ENCODE measurements at places on chromosomes 1 and 21.

GRCh38 chr1:54052431-54052933 is 522 bp downstream of the TMEM59 start:
- peak; percentile 24 for DNase-seq

- DNase-seq, result no peak
Observed at GRCh38 chr1:108151548-108151947, 48.6 kb downstream of the SLC25A24 start.

GRCh38 chr1:23394181-23394580 is 24.5 kb upstream of the ZNF436 start:
- DNase-seq, result no peak

DNA sequence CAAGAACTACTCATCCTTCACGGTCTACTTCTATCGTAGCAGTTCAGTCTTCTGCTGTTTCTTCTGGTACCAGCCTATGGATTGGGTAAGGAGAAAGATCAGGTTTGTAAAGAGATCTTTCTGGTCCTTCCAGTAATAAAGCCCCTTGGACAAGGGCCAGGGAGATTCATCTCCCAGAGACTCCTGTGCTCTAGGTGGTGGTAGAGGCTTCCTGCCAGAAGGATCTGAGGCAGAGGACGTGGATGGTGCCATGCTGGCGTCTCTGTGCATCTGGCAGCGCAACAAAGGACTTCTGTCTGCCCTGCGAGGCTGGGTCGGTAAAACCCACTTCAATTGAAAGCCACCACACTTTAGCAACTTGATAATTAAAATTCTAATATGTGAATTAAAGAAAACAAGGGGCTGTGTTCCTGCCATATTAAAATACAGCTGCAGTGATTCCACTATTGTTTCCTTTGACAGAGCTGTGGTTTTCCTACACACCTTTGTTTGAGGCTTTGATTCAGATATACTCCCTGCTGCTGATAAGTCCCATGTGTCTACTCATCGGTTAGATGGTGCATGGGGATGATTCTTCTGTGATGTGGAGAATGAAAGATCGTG is 73.6 kb downstream of the ROR1 start:
- DNase-seq, result no peak

DNA sequence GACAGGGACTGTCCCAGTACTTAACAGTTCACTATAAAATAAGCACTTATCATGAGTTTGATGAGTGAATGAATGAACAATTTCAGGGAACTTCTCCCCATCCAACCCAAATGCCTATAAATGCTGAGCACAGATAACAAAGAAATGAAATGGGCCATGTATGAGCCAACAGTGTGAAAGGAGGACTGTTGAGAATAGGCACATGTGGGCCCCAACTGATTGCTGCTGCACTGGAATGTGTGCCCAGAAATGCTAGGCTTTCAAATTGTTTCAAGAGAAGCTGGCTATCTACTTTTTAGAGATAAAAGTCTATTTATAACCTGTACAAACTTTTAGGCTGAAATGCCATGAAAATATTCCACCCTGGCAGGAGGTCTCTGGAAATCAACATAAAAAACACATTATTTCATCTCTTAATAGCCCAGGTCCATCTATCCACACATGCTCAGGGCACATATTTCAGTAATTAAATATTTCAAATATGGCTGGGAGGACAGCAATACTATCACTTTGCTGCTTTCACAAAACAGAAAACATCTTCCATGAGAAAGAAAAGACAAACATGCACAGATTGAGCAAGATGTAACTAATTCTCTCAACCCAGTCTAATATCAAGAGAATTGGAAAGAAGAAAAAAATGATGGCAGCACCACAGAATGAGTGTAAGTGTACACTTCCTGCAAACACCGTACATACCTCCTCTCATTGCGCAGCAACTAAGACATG is 49.8 kb downstream of the COLGALT2 start:
- DNase-seq, result no peak

- DNase-seq, result no peak
Observed at GRCh38 chr1:2275796-2276536, 47.8 kb downstream of the SKI start.

- DNase-seq, result no peak
Observed at GRCh38 chr1:172273647-172274396, 146.7 kb upstream of the C1orf105 start.

DNA sequence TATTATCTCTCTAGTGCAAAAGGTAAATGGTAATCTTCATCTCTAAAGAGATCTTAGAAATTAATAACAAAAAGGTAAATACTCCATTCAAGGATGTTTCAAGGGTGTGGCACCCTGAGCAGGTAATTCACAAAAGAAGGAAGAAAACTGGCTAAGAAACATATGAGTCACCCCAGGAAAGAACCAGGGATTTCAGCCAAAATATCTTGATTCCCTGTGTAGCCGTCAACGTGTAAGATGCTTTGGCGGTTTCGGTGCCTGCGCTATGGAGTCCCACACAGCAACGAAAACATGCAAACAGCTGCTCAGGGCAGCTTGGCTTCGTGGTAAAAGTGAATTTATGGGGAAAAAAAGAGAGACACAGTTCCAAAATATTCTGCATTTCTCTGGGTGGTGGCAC is 3.7 kb downstream of the ITGB2 start:
- DNase-seq, result no peak

DNA sequence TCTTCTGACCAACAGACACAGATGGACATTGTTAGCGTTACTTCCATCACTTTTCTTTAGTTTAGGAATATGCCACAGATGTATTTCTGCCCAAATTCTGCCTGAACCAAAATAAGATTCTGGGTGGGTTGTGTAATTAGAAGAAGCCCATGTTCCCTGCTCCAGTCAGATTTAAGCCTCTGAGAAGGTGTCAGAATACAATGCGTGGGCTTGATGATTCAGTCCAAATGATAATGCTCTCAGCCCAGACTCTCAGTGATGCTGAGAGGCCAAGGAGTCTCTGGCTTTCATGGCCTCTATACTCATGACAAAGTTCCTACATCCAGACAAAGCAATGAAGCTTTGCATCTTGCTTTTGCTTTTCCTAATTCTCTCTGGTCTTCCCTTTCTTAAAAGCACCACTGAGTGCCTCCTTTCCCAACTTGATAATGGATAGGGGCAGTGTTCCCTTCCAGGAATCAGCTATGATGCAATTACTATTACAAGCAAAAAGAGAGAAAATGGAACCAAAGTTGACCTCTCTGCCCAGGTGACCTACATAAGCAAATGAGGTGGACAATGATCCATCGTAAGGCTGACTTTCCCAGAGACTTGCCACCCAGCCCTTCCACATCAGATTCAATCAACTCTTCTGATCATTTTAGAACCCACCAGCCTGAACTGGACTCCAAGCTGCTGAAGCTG is 8.8 kb downstream of the SEC16B start:
- no peak for DNase-seq

GRCh38 chr1:6033986-6034749 is 11.5 kb upstream of the KCNAB2 start:
- DNase-seq, result peak; percentile 35

DNA sequence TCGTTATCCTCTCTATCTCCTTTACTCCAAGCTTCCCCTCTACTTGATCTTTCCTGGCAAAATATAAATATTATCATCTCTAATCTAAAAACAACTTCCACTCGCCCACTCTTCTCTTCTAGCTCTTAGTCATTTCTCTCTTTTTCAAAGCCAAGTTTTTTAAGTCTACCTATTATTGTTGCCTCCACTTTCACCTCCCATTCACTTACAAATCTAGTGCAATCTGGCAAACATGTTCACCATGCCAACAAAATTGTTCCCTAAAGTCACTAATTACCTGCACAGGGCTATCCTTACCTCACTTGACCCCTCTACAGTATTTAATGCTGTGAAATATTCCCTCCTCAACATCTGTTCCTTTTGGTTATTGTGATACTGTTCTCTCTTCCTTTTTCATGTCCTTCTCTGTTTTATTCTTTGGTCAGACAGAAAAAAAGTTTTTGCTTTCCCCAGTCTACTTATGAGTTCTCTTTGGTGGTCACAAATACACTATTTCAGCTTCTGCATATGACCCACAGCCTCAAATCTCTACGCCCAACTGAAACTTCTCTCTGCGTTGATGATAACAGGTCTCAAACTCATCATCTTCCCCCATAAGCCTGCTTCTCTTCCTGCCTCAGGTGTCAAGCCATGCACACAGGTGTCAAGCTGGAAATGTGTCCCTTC is 31.9 kb upstream of the RAP1A start:
- DNase-seq, result no peak

- DNase-seq, result no peak
Observed at GRCh38 chr1:21670059-21670881, 1.1 kb upstream of the RAP1GAP start.

DNA sequence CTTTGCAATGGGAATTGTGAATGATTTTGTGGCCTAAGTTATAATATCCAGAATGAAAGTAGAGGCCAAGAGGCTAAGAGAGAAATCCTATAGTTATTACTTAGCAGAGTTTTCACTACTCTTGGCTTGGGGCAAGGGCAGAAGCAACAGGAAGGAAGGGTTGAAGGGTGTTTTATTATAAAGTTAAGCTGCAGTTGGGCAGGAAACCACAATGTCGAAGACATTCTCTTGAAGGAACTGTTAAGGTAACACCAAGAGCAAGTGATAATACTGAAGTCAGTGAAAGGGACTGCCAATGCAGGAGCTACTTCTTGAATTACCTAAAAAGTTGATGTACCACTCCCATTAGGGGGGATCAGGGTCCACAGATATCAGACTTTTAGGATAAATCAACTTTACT is 8.3 kb downstream of the XCL2 start:
- DNase-seq, result no peak

GRCh38 chr1:11984576-11984975 is 4.3 kb downstream of the MFN2 start:
- no peak for DNase-seq

All from ovary (tissue), 10 donors.